ENCODE measurements at places on chromosomes 6 and 20.

DNA sequence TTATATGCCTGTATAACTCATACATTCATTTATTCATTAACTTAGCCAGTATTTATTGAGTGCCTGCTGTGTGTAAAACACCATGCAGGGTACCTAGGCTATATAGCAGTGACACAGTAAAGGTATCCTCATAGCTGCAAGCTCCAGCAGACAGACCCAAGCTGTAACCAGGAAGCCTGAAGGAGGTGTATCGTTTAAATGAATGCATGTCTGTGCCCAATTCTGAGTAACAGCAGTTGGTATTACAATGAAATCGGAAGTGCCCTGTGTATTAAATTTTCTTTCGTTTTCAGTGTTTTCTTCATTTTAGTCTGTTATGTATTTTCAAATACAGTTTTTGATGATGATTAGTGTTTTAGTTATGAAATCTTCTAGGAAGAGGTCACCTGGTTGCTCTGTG lies 485.8 kb upstream of the SOX4 start:
- no peak for DNase-seq

GRCh38 chr6:12138381-12138780 lies 126.3 kb downstream of the HIVEP1 start:
- no peak for DNase-seq

DNA sequence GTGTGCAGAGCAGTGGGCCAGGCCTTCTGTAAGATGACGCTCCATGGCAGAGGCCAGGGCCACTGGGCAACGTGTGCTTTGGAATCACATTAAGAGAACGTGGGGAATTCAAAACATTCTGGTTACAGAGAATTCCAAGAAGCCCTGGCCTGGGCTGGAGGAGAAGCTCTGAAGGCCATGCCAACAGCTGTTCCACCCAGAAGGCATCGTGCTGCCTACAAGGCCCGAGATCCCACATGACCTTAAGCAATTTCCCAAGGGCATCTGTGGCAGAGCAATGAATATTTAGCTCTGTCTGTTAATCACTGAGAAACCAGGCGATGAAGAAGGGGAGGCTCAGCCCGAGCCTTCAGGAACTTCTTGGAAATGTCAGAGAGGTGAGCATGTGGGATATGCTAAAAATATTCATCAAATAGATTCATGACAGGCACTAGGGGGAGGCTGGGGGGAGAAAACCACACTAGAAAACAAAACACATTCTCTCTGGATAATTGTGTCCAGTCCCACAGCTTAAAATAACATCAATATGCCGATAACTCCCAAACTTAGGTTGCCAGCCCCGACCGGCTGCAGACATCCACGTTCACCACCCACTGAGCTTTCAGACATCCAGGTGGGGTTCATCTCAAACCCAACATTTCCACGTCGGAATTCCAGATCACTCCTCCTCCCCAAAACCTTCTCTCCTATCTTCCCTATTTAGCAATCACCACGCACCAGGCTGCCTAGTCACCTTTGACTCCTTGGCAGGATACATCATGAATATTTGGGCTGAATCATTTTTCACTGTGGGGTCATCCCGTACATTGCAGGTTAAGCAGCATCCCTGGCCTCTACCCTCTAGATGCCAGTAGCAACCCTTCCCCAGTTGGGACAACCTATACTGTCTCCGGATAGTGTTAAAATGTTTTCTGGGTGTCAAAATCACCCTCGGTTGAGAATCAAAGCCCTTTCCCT lies 6.6 kb downstream of the SULF2 start:
- DNase-seq: no peak

GRCh38 chr20:6663751-6664388 lies 103.6 kb upstream of the BMP2 start:
- DNase-seq: no peak

GRCh38 chr6:14965424-14966075 lies 280.3 kb upstream of the JARID2 start:
- no peak for DNase-seq
